ENCODE measurements at places on chromosomes 7 and 10.

GRCh38 chr7:42372479-42372878 lies 135.5 kb upstream of the GLI3 start:
- DNase-seq = no peak

DNA sequence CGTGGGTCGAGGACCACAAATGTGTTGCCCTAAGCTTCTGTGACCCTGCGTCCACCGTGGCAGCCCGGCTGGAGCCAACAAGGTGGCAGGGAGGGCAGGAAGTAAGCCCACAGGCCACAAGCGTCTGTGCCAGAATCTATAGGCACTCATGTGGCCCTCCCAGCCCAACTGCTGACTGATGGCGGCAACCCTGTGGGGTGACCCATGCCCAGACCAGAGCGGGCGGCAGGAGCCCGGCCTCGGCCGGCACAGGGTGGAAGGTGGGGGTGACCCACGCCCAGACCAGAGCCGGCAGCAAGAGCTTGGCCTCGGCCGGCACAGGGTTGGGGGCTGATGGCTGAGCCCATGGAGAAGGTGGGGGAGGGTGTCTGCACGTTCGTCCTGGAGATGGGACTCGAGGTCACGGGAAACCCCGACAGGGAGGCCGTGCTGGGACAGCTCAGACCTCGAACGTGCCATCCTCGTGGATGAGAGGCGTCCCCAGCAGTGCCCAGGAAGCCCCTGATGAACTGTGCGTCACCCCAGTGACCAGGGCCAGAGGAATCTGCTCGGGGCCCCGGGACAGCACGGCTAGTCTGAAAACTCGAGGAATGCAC lies 181.0 kb downstream of the ELFN1 start:
- no peak for DNase-seq

- no peak for DNase-seq
Measured at GRCh38 chr10:71649631-71650030, 69.9 kb downstream of the C10orf105 start.

GRCh38 chr7:56092789-56093531 lies at the start of gene PHKG1:
TSS of gene PHKG1 (minus strand) at chr7:56092952. CDS start at chr7:56088941, 4,011 bp downstream.
- DNase-seq = no peak

- no peak for DNase-seq
Measured at GRCh38 chr10:80154626-80154977, 22.1 kb downstream of the PLAC9 start.

DNA sequence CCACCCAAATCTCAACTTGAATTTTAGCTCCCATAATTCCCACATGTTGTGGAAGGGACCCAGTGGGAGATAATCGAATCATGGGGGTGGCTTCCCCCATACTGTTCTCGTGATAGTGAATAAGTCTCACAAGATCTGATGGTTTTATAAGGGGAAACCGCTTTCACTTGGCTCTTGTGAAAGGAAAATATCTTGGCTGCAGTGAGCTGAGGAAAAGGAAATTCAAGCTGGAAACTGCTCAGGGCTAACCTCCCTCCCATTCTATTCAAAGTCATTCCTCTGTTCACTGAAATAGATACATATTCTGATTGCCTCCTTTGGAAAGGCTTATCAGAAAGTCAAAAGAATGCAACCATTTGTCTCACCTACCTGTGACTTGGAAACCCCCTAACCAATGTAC lies 15.8 kb downstream of the CYCS start:
- DNase-seq = no peak

GRCh38 chr7:79211724-79212123 lies 241.7 kb downstream of the MAGI2 start:
- no peak for DNase-seq

All from activated naive CD4-positive, alpha-beta T cell treated with anti-CD3 and anti-CD28 coated beads, Interleukin-2, amount 50 U/mL, for 72 hours (primary cell).